ENCODE measurements at places on chromosomes 7 and 10.

GRCh38 chr10:97463363-97464132 is 17.6 kb downstream of the ZDHHC16 start:
- DNase-seq: peak; percentile 44

GRCh38 chr7:81688622-81689411 is 81.0 kb downstream of the HGF start:
- DNase-seq: no peak

- DNase-seq: no peak
Measured at GRCh38 chr10:92064506-92064905, 140.9 kb downstream of the BTAF1 start.

GRCh38 chr10:26386781-26387180 is 51.4 kb upstream of the APBB1IP start:
- no peak for DNase-seq

DNA sequence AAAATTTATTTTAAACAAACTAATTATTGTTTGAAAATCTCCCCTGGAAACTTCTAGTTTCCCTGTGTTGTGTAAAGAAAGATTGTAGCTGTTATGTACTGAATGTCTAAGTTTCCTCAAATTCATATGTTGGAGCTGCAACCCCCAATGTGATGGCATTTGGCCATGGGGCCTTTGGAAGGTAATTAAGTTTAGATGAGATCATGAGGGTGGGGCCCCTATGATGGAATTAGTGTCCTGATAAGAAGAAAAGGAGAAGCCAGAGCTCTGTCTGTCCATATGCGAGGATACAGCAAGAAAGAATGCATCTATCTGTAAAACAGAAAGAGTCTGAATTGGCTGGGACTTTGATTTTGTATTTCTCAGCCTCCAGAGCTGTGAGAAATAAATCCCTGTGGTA is 179.5 kb downstream of the STK31 start:
- no peak for DNase-seq

DNA sequence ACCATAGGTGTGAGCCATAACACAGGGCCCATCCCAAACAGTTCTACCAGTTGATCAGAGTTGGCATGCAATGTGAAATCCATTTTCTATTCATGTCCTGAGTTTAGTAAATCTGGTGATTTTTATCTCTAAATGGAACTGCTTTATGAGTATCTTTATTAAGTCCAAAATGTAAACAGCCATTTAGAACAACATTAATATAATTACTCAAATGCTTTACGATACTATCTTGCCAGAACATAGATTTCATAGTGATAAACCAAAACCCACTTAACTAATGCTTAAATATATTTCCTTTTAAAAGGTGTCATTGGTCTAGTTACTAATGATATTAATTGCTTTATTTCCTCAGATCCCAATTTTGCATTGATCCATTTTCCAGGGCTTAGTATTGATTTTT is 80.7 kb downstream of the PLCE1 start:
- DNase-seq: no peak

DNA sequence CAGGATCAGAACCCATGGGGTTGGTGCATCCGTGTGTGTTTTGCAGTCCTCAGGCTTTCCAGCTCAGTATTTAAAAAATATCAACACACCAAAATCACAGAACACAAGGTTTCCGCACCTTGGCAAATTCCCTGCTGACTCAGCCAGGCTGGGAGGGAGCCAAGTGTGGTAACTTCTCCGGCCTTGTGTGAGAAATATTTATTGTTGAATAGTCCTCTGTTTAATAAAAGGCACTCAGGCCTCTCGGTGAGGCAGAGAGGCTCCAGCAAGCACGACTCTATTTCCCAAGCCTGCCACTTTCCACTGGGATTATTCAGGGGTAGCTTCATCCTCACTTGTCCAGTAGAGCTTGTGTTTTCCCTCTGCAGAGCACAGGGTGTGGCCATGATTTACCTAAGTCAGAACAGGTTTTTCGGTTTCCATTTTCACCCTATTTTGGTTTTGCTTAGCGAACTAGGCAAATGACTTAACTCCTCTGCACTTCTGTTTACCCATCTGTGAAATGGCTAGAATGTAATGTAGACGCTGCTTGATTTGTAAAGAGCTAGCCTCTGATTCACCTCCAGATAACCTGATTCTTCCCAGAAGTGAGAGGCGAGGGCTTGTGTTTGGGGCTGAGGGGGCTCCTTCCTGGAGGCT is 13.0 kb upstream of the CHST15 start:
- DNase-seq: no peak

DNA sequence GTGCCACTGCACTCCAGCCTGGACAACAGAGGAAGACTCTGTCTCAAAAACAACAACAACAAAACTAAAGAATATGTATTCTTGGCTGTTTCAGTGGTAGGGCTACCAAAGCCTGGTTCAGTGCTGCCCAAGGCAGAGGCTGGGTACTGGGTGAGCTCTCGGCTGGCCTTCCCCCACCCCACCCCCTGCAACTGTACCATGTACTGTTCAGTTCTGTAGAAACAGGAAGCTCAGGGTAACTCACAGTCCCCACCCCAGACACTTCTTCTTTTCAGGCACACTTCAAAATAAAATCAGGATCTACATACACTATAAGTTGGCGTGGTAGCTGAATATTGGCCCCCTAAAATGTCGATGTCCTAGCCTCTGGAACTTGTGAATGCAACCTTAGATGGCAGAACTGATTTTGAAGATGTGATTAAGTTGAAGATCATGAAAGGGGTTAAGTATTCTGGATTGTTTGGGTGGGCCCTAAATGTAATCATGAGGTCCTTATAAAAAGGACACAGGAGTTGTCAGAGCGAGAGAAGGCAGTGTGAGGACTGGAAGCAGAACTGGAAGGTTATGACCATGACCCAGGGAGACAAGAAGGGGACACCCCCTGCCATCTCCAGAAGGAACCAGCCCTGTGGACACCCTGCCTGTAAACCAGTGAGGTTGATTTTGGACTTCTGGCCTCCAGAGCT is 31.2 kb downstream of the TBXAS1 start:
- DNase-seq: no peak

- no peak for DNase-seq
Measured at GRCh38 chr7:47685712-47686376, 103.9 kb upstream of the TNS3 start.

GRCh38 chr7:99469381-99470065 is 3.2 kb upstream of the ZNF789 start:
- DNase-seq: no peak

DNA sequence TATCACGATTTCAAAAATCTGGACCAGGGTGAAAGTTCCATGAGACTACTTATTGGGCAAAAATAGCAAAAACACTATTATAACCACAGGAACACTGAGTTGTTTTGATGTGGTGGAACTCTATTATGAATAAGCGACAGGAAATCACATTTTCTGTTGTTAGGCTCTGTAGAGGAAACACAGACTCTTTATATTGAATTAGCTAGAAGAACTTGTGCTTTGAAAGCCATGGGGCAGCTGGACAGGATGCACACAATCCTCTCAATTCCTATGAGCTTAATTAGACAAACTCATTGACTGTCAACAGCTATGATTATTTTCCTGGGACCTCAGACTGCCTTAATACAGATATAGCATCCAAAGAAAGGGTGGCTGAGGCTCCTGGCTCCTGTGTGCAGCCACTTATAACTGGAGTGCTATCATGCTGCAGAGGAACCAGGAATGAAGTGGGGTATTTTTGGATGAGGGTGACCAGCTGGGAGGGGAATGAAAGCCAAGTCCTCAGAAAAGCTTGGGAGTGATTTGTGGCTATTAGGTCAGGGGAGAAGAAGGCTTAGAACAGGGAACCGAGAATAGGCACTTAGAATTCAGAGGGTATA is 657.3 kb downstream of the TYW1 start:
- DNase-seq: no peak

DNA sequence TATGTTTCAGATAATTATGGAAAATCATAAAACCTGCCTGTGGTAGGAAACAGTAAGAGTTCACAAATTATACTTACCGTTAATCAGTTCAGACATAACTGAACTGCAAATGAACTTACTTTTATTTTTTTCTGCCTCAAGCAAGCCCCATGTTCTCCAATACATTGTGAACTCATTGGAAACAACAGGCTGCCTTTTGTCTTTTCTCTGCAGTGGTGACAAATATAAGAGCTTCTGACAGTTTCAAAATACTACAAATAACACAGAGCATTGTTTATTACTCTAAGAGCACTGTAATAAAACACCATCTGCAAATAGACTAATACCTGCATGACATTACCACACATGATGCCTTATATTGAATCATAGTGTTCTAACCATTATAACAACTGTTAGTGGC is 94.0 kb upstream of the CDCA7L start:
- no peak for DNase-seq

- DNase-seq: no peak
Measured at GRCh38 chr10:76435157-76435556, 1003.7 kb downstream of the LRMDA start.

GRCh38 chr7:35035511-35035961 is 1.7 kb downstream of the DPY19L1 start:
- no peak for DNase-seq

DNA sequence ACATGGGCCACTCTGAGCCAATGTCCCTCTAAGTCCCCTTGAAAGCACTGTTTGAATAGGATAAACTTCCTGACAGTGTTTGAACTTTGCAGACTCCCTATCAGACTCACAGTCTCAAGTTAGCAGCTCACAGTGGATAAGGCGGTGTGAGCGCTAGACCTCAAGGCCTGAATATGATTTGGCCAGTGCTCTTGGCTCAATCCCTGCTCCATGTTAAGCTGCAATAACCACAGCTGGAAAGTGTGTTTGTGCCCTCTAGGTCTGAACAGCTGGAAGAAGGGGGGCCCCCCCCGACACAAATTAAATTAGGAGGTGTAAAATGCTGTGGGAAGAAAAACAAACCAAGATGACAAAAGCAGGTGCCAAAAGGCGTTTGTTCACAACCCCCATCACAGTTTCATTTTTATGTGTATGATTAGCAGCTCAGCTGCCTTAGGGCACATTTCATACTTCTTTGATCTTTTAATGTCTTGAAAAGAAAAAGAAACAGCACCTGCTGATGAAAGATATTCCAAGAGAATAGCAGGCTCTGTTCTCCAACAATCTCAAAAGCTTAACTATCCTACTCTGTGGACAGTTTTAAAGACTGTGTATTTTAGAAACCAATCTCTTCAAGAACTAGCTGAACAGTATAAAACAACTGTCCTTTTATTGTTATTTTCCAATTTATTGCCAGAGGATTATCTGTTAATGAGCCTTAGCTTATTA is 167.6 kb downstream of the SNX13 start:
- no peak for DNase-seq

Data from stimulated activated CD4-positive, alpha-beta T cell treated with anti-CD3 and anti-CD28 coated beads, Interleukin-2, amount 100 ng/mL, for 24 hours (primary cell).